ENCODE measurements at places on chromosomes 11 and 22.
A peak's percentile ranks its signal among the peaks of the same experiment; 100 is the strongest.

- no peak for DNase-seq
These were observed 90.8 kb upstream of the TMEM45B start for GRCh38 chr11:129724866-129725265.

DNA sequence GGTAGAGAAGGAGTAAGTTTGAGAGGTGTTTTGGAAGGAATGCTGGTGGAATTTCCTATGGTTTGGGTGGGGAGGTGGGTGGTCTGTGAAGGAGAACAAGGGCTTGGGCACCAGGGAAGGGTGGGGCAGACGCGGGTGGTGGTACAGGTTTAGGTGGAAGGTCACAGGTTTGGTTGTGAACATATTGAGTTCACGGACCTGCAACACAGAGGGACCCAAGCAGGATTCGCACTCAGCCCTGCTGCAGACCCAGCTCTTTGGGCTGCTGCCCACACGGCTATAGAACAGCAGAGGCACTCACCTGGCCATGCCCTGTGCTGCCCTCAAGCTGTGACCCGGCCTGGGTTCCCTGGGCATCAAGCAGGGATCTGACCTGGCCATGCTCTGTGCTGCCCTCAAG is 33.5 kb upstream of the EMID1 start:
- DNase-seq = no peak

DNA sequence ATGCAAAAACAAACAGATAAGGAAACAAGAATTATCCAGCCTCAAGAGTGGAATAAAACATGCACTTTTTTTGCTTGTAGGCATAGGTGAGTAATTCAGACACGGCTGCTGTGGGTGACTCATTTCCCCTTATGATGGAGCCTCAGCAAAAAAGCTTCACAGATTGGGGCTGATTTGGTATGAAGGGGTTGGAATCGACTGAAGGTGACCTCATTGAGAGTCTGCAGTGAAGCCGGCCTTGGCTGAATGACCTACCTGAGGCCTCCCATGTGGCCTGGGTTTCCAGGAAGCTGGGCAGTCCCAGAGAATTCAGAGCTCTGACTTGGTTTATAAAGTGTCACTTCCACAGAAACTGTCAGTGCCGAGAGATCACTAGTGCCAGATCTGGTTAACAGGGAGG is 34.2 kb upstream of the VPREB1 start:
- DNase-seq = peak; percentile 41

GRCh38 chr22:45585437-45585755 is 82.7 kb downstream of the FBLN1 start:
- no peak for DNase-seq

DNA sequence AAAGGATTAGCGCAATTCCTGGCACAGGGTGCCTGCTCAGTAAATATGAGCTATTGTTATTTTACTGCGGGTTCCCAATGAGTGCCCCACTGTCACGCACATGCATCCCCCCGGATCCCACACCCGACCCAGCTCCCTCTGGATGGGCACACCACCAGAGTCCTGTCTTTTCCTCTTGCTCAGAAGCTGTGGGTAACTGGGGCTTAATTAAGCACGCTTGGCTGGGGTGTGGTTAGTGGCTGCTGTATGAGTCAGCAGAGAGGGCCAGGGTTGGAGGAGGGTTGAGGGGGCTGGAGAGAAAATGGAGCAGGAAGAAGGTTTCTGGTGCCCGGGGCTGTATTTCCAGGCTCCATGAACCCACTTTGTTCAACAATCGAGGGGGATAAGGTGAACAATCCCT is 30.3 kb upstream of the NECTIN1 start:
- DNase-seq = peak; percentile 55

- no peak for DNase-seq
These were observed 10.2 kb downstream of the ATL3 start for GRCh38 chr11:63660972-63661371.

GRCh38 chr22:31637447-31637890 is 24.5 kb downstream of the PISD start:
- DNase-seq = no peak

DNA sequence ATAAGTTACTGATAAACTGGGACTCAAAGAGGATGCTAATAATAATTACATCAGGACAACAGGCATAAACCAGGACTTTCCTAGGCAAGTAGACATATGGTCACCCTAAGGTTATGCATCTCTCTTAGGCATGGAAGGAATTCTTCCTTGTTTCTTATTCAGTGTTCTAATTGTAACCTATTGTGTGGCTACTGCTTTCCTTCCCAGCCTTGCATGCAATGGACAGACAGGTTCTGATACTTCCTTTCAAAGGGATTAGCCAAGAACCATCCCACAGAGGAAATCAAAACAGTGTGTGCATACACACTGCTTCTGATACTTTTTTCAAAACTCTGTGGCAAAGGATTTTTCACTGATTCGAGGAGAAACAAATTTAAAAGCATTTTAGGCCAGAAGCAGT is 48.3 kb downstream of the RRAS2 start:
- DNase-seq = no peak

- DNase-seq = no peak
These were observed 39.4 kb downstream of the GNB1L start for GRCh38 chr22:19815093-19815822.

GRCh38 chr11:128806506-128807261 is 60.4 kb downstream of the KCNJ1 start:
- no peak for DNase-seq

DNA sequence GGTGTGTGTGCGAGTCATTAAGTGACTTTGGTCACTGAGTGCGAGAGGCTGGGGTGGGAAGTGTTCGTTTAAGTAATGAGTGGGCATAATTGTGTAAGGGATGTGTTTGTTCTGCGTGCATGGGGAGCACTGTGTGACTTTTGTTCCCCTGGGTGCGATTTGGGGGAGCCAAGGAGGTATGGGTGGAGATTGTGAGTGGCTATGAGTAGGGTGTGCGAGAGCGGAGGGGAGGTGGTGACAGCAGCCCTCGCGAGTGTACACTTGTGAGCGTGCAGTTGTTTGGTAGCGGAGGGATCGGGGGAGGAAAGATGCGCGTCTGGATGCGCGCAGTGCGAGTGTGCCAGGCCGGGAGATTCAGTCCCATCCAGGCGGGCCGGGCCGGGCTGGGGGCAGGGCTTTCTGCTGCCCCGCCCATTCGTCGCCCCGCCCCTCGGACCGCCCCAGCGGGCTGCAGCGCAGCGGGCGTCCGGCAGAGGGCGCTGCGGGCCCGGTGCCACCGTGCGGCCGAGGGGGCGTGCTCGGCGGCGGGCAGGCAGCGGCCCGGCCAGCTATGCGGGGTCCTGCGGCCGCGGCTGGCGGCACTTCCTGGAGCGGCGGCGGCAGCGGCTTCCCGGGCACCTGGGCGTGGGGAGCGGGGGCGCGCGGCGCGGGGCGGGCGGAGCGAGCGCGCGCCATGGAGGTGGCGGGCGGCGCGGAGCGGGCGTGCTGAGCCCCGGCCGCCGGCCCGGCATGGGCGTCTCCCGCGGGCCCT is at the start of gene DGKZ:
Gene DGKZ, plus strand, starts transcription at position 578 of the 751 bp plus-strand sequence. CDS start 197 bp downstream, outside the sequence.
- peak; percentile 94 for DNase-seq

- no peak for DNase-seq
These were observed 49.1 kb downstream of the CDKN1C start for GRCh38 chr11:2836315-2837095.

DNA sequence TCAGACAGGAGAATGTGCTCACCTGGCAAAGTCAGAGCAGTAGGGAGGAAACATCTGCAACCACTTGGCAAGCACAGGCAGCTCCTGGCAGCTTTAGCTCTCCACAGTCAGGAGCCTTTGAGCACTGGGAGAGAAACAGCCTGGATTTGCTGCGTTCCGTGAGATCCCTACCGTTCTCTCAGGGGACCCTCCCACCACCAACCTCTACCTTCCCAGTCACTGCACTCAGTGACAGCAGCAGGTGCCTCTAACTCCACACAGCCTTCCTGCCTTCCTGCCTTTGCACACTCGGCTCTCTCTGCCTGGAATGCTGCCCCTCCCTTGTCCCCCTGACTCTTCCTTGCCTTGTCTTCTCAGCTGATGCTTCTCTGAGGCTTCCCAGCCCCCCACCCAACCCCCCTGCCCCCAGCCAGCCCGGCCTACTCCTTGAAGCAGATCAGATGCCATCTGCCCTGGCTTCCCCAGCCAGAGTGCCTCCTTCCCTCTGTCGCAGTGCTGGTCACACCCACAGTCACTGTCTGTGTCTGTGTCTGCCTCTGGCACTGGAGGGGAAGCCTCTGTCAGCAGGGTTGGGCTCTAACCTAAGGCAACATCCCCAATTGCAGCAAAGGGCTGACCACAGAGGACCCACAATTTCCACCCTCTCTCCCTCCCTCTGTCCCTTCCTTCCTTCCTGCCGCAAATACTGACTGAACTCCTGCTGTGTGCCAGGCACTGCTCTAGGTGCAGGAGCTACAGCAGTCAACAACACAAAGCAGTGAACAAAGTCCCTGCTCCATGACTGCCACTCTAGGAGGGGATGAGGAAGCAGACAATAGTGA is 14.9 kb upstream of the TSKU start:
- no peak for DNase-seq

GRCh38 chr11:22331771-22332170 is 6.4 kb upstream of the SLC17A6 start:
- DNase-seq = no peak

GRCh38 chr11:85869781-85870180 is 14.6 kb downstream of the CCDC83 start:
- DNase-seq = no peak

DNA sequence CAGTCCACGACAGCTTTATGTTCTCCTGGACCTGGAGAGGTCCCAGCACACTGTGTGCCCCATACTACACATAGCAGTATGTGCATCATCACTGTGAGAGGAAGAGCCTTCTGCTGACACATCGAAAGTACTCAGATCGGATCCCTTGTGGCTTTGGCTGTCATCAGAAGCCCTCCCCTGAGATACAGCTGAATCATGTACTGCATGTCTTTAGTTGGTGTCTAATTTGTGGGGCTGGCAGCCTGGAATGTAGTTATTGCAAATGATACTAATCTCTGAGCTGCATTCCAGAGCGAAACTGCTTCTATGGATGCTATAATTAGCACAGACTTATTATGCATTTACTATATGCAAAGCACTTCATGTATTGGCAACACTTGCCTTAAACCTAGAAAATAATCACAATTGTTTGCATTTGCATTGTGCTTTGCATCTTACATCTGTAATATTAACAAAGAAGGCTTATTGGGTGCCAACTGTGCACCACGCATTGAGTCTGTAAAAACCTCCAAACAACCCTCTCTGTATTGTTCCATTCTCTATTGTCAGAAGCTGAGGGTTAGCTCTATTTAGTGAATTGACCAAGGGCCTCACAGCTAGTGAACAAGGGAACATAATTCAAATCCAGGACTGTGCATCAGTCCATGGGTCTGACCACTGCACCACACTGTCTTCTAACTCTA is 89.2 kb upstream of the CRTAM start:
- peak; percentile 52 for DNase-seq

GRCh38 chr11:126419801-126420697 is 64.6 kb downstream of the ST3GAL4 start:
- no peak for DNase-seq

Data from H54 (cell line).